ENCODE measurements at places on chromosomes 6 and 20.
A peak's percentile ranks its signal among the peaks of the same experiment; 100 is the strongest.

GRCh38 chr6:44897316-44897715 is 430.8 kb upstream of the RUNX2 start:
- DNase-seq = no peak

- no peak for DNase-seq
Measured at GRCh38 chr6:134309983-134310605, 7.8 kb downstream of the SGK1 start.

DNA sequence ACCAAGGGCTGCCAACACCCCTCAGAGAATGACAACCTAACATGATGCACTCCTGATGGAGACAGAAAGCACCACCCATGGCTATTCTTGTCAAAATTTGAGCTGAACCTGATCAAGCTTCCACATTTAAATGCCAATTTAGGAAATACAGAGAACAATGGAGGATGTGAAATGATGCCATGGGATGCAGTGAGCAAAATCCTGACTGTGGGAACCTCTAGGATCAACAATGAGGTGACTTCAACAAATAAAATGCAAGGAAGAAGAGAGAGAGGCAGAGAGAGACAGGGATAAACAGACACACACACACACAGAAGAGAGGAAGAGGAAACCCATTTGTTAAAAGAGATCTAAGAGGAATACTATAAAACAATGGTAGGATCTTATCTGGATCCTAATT is 119.6 kb upstream of the NUP153 start:
- DNase-seq = no peak

GRCh38 chr6:163554663-163555062 is 140.1 kb downstream of the QKI start:
- DNase-seq = peak; percentile 19

DNA sequence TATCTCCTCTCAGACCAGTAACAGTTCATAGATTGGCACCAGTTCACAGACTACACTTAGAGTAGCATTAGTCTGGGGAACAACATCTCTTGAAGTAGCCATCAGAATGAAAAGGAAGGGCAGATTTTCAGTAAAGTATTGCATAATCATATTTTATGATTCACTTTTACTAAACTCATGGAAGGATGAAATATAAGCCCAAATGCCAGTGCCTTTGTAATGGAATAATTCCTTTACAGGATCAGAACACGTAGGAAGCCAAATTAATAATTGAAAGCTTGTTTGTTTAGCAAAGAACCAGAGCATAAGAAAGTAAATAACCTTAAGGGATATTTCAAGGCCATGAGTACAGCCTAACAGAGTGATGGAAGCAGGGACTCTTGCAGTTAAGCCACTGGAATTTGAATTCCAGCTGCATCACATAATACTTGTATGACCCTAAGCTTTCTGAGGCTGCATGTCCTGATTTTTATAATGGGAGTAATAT is 11.4 kb upstream of the LOC128125822 start:
- DNase-seq = no peak

DNA sequence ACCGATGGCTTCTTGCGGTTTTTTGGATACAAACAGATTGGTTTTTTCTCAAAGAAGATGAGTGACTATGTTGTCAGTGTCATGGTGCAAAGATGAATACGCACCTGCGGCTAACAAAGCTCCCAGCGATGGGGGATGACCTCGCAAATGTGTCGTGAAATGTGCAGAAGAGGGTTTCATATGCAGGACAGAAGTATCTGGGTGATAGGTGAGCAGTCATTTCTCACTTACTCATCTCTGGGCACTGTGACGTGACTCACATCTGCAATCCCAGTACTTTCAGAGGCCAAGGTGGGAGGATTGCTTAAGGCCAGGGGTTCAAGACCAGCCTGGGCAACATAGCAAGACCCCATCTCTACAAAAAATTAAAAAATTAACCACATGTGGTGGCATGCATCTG is 216.3 kb downstream of the ERMARD start:
- no peak for DNase-seq

DNA sequence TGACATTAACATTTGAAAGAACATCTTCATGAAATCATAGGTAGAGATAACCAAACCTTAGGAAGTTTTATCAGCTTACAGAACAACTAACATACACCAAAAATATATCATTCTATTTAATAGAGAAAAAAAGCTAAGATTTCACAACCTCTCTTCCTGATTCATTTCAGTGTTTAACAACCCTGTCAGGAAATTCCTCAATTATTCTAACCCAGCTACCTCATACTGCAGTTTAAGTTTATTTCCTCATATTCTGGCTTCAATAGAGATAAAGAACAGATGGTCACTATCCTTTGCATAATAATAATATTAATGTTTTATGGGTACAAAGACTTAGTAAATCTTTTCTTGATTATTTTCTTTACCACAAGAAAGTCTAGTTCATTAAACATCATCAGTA is 112.9 kb upstream of the HSF2 start:
- no peak for DNase-seq

DNA sequence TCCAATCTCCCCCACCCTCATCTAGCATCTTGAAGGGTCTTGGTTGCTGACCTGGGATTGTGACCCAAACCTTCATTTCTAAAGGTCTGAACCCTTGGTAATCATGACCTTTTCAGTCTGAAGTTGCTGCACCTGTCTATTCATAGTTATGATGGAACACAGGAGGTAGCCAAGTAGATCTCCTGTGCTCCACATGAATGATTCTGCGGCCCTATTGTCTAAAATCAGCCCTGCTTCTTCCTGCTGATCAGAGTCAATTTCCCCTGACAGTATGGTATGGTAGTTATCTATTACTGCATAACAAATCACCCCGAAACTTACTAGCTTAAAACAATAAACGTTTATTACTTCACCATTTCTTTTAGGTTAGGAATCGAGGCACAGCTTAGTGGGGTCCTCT is 9.0 kb downstream of the OR2B6 start:
- DNase-seq = no peak

DNA sequence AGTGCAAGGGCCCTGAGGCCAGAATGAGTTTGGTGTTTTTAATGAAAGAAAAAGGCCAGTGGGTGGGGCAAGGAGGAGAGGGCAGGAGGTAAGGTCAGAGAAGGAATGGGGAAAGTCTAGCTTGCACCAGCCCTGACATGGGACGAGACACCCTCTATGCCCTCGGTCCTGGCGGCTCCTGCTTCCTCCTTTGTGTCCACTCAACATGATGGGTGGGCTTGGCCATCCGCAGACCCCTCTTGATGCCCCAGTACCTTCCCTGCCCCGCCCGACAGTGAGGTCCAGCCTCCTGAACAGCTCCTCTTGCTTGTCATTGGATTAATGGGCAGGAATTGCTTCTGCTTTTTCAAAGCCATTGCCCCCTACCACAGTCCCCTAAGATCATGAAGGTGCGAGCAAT is 33.6 kb upstream of the ANGPT4 start:
- no peak for DNase-seq

GRCh38 chr6:5941188-5941587 is 65.5 kb downstream of the NRN1 start:
- no peak for DNase-seq

Measured in RWPE1 (cell line).